Stimulated activated CD4-positive, alpha-beta T cell treated with anti-CD3 and anti-CD28 coated beads, Interleukin-15, amount 100 ng/mL, for 24 hours (primary cell): ENCODE measurements at places on chromosomes 3 and 15.

DNA sequence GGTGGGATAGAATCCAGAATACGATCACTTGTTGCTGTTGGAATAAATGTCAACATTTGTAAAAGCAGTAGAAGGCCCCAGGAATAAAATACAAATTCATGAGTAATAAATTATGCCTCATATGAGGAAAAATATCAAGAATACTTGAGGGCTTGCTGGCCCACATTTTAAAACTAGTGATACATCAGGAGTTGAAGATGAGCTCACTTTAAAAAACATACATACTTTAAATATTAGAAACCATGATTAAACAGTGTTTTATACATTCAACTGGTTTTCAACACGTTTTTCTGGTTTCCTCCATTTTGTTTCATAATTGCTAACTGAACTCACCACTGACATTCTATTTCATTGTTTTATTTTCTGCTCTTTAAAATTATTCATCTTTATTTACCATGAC is 141.4 kb downstream of the TFG start:
- no peak for DNase-seq

- DNase-seq, result no peak
Observed at GRCh38 chr3:32448686-32449474, 53.8 kb downstream of the CMTM6 start.

DNA sequence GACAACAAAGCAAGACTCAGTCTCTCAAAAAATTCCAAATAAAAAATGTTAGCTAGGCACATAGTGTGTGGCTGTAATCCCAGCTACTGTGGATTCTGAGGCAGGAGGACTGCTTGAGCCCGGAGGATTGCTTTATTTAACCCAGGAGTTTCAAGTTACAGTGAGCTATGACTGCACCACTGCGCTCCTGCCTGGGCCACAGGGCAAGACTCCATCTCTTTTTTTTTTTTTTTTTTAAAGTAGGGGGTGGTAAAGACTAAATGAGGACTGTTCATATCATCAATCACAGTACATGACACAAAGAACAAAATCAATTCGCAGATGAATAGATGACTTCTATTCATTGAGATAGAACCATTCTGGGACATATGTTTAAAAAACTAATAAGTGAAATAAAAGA is 48.1 kb downstream of the ACAP2 start:
- DNase-seq, result no peak

DNA sequence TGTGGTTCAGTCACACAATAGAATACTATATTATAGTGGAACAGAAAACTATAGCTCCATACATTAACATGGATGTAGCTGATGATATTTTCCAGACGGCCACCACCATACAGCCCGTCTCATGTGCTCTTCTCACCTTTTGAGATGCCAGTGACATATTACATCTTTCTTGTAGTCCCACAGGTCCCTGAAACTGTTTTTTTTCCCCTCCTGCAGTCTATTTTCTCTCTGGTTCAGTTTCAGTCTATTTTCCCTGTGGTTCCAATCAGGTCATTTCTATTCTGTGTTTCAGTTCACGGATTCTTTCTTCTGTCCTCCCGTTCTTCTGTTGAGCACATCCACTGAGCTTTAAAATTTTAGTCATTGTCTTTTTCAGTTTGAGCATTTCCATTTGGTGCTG is 72.2 kb downstream of the PPCDC start:
- no peak for DNase-seq

- no peak for DNase-seq
Observed at GRCh38 chr3:42656680-42657610, 3.4 kb downstream of the ZBTB47 start.

DNA sequence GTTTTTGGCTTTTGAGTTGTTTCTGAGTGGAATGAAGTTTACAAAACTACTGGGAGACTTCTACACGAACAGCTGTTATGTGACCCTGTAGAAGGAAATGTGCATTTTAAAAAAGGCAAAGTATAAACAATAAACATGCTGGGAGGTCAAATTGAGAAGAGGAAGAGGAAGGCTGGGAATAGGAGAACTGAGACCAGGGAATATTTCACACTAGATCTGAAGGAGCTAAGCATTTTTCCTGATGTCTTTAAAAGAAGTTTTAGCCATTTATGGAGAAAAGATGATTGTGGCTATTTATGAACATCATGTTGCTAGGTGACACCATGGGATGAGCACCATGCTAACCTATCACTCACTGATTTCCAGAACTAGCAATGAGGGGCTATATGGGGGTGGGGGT is 76.3 kb upstream of the FAM98B start:
- DNase-seq, result no peak

DNA sequence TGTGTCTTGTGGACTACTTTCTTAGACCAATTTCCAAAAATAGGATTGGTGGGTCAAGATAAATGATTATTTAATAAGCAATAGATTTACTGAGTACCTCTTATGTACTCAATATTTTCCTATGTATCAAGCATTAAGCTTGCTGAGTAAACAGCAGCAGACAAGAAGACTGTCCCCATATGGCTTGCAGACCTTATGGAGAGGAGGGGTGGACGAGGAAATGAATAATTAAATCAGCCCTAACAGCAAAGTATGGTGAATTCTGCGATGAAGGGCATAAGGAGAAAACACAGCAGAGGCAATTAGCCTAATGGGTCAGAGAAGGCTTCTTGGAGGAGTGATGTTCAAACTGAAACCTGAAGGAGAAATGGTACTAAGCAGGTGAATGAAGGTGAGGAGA is 45.1 kb downstream of the ACP3 start:
- no peak for DNase-seq

DNA sequence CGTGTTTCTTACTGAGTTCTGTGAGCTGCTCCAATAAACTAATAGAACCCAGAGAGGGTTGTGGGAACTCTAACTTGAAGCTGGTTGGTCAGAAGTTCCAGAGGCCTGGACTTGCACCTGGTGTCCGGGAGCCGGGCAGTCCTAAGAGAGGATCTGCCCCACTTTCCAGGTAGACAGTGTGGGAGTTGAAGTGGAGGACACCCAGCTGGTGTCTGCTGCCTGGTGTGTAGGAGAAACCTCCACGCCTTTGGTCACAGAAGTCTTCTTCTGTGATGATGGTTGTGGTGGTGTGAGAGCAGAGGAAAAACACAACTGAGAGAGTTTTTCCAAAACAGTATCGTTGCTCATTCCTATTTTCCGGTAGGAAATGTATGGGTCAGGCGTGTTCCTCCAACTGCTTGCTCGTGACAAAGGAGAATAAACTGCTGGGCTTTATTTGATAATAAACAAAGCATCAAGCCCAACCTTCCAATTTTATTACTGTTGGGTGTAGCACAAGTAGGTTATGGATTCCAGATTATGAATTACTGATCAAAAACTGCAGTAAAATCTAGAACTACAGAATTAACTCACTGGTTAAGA is 137.0 kb downstream of the KLF13 start:
- DNase-seq, result no peak

DNA sequence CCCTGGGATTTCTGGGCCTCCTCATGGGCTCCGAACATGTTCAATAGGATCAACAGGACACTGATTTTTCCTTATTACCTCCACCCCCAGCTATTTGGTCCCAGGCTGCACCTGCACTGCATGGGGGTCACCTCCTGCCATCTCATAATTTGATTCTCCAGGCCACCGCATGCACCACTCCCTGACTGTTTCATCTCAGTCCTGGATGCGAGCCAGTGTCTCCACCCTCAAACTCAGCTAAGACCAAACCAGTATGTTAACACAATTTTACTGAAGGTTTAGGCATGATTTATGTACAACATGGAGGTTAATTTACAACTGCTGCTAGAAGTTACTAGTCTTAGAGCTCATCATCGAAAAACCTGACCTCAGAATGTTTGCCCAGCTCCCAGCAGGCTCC is 249.5 kb downstream of the UACA start:
- no peak for DNase-seq

GRCh38 chr15:70853318-70853972 is 512 bp downstream of the LARP6 start:
- DNase-seq, result peak; percentile 41

DNA sequence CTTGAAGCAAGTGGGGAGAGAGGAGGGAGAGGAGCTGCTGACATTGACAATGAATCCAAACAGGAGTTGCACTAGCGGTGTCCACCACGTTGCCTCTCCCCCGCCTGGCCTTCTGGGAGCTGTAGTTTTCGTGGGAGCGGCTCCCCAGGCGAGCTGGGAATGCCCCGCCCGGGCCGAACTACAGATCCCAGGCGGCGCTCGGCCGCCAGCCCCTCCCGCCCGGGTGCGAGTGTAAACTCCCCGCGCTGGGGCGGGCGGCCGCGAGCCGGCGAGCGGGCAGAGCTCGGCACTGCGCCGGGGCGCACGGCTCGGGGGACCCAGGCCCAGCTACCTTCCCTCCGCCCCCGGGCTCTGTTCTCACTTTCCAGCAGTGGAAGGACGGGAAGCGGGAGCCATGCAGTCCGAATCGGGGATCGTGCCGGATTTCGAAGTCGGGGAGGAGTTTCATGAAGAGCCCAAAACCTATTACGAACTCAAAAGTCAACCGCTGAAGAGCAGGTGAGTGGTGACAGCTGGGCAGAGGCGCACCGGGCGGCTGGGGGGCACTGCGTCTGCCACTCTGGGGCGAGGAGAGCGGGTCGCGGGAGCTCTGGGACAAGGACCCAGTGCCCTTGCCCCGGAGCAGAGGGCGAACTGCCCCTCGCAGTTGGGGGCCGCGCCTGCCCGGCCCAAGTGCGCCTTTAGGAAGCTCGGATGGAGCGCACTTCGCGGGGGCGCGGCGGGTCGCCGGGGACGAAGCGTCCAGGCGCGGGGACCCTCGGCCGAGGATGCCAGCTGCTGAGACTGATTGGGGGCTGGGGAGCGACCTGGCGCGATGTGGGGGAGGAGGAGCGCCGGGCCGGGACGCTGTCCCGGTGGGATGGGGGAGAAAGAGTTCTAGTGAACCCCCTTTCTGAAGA is at the start of gene MITF:
MITF (plus strand) TSS at position 261 of the 899 bp plus-strand sequence; CDS start at position 395, 134 bp downstream.
- peak; percentile 74 for DNase-seq

GRCh38 chr15:31004220-31004733 is 12.8 kb upstream of the MTMR10 start:
- DNase-seq, result no peak

DNA sequence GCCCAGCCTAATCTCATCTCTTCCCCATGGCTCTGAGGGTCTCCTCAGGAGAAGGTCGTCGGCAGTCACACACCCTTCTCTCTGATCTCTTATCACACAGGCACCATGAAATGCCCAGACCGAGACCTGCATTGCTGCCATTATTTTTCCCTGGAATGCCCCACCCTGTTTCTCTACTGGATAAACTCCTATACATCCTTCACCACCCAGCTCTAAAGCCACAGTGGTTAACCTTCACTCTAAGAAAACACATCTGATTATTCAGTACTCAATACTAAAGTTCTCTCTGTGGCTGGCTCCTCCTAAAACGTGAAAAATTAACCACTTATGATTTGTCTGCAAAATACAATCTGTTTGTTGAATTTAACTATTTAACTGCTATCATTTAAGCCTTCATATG is 43.3 kb downstream of the RORA start:
- DNase-seq, result no peak

GRCh38 chr15:92909136-92909781 is 9.1 kb downstream of the CHD2 start:
- DNase-seq, result no peak

DNA sequence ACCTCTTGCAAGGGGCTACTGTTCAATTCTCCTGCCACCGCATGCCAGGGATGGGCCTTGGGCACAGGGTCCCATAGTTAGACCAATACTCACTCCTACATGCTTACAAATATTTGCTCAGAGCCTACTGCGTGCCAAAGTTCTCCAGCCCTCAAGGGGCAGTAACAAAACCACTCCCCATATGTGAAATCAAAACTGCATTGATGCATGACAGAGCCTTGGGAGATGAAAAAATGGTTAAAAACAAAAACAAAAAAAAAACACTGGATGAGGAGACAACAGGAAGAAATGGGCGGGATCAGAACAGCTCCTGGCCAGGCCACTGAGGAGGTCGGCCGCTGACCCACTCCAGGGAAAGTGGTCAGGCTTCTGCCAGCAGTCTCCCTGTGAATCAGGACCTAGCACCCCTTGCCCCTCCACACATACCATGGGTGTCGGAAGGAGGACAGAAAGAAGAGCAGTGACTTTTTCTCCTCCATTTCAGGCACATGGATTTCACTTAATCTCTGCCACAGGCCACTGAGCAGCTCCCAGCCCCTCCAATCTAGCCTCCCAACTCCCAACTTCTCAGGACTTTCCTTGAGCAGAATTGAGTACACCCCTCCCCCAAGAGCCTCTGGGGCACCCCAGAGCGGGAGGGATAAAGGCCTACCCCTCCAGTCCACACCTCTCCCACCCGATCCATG is 2.8 kb downstream of the PLXNB1 start:
- no peak for DNase-seq

- DNase-seq, result no peak
Observed at GRCh38 chr3:179021119-179021903, 50.3 kb downstream of the ZMAT3 start.

- DNase-seq, result no peak
Observed at GRCh38 chr15:29044503-29044901, 158.7 kb downstream of the APBA2 start.

- peak; percentile 22 for DNase-seq
Observed at GRCh38 chr3:177150970-177151627, 46.2 kb downstream of the TBL1XR1 start.
